ENCODE measurements at places on chromosomes 11 and 22.

DNA sequence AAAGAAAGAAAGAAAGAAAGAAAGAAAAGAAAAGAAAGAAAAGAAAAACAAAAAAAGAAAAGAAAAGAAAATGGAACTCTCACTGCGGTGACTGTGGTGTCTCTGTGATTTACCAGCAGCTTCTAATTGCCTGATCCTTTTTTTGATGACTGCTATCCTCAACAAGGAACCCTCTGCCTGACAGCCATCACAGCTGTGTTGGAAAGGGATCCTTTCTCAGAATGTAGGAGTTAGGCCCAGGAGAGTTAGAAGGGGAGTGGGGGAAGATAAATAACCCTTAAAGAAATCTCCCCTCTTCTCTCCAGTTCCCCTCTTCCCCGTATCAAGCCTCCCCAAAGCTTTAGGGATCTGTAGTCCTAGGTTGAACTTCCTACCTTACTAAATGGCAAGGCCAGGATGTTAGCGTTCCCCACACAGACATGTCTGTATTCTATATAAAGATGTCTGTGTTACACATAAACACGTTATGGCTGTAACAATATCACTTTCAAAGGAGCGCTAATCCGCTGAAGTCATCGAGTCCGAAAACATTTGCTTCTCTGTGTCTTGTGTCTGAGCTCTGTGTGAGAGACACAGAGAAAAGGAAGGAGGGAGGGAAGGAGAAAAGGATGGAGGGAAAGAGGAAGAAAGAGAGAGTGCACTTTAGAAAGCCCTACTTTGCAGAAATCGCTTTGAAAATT is 26.8 kb upstream of the WT1 start:
- DNase-seq, result no peak

GRCh38 chr22:23067023-23067650 is 3.2 kb upstream of the GNAZ start:
- DNase-seq, result no peak

GRCh38 chr11:23778971-23779370 is 717.9 kb upstream of the LUZP2 start:
- DNase-seq, result no peak

GRCh38 chr11:30023074-30023473 is 6.2 kb upstream of the KCNA4 start:
- DNase-seq, result no peak

DNA sequence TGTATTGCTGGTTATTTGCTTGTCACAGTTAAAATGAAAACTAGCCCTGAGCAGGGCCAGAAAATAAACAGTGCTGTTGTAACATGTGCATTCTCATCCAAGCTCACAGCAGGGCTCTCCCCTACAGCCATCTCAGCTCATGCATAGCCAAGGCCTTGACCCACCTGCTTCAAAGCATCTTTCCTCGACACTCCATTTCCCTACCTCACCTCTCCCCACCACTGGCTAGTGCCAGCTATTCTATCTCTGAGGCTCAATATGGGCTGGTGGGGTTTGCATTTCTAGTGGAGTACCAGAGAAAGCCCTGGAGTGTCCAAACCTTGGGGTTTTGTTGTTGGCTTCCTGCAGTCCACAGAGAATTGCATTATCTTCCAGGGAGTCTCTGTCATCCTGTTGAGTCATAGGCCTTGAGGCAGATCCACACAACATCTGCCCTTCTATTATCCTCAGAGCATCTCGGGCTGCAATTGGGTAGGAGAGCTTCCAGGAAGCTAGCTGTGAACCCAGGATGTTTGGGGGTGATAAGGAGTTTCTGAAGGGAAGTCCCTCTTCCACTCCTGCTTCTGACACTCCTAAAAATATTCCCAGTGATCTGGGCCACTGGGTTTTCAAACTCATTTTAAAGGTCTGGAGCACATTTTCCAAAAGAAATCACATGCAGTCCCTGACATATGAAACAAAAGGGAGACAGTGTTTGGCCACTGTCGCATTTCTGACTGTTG is 36.1 kb upstream of the AMOTL1 start:
- DNase-seq, result no peak
